ENCODE measurements at places on chromosomes 5 and 9.
A peak's percentile ranks its signal among the peaks of the same experiment; 100 is the strongest.

GRCh38 chr5:68949256-68949655, 144.6 kb upstream of the SLC30A5 start:
- no peak for DNase-seq

DNA sequence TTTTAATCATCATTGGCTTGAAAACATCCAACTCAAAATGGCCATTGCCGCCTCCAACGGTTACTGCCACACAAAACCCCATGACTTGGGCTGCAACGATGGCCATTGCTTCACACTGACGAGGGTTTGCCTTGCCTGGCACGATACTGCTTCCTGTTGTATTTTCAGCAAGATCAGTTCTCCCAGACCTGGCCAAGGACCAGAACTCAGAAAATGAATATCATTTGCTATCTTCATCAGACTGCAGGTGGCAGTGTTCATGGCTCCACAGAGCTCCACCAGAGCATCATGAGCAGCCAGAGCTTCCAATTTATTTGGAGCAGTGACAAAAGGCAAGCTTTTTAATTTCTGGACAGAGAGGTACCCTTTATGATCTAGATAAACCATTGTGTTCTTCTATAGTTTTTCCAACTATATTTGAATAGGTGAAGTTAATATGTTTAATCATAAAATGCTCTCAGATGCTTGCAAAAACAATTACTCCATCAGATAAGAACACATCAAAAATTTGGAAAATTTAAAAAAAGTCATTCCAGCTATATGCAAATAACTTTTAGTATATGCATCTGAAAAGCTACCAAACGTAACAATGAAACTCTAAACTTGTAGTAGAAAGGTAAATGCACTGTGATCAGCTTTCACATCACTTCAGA, 10.4 kb downstream of the AMACR start:
- DNase-seq, result peak; percentile 51

DNA sequence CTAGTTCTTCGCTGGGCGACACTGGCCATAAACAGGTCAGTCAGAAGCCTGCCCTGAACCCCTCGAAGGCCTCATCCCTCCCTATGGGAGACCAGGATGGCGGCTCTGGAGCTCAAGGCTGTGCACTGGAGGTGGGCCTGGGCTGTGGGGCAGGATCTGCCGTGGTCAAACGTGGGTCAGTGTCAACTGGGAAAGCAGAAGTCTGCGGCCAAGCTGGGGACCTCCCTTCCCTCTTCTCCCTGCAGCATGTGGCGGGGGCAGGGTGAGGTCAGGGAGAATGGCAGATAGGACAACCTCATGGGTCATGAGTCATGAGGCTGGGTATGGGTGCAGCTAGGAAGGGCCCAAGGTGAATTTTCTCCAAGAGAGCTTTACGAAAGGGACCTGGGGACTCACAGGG, 132.9 kb downstream of the RXRA start:
- no peak for DNase-seq

DNA sequence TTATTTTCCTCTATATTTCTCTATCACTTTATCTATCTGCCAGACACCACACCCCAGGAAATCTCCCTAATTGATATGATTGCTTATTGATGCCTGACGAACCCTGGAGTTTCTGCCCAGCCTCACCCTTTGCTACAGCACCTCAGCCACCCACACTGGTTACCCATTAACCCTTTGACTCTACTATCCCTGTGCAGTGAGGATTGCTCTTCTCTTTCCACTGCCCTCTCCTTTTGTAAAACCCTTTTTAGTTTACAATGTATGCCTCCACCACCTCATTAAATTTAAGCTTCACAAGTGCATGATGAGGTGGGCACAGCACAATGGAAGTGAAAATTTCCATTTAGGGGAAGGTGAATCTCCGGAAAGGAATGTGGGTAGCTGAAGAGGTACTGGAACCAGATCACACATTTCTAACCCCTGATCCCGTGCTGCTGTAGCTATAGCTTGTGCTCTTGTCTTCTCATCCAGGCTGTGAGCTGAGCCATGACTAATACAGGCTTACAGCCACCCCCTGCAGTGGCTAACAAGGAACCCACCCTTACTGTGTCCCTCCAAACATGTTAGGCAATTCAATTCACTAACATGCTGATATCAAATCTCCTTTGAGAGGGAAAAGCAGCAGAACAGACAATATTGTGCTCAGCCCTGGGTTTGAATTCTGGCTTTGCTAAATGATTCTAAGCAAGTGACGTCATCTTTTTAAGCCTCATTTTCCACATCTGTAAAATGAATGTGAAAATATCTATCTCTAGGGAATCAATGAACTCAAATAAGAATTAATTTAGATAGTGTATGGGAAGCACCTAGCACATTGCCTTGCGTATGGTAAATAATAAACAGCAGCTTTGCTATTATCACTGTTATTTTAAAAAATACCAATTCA, 186.9 kb upstream of the TRIM32 start:
- no peak for DNase-seq

DNA sequence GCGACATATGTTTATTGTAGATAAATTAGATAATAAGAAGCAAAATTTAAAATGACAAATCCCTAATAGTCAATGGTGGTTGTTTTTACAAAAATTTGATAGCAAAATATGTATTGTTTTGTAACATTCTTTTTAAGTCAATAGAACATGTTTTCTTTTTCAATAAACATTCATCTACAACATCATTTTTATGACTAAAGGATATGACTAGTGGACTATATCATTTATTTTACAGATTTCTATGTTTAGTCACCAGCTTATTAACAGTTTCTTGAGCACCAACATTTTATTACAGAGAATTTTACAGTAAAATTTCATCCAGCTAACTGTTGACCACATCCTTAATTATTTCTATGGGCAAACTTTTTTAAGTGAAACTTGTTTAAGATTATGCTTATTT, 114.7 kb upstream of the IL7R start:
- DNase-seq, result no peak

- no peak for DNase-seq
These were observed 132.1 kb downstream of the FOCAD start for GRCh38 chr9:20815923-20816703.

DNA sequence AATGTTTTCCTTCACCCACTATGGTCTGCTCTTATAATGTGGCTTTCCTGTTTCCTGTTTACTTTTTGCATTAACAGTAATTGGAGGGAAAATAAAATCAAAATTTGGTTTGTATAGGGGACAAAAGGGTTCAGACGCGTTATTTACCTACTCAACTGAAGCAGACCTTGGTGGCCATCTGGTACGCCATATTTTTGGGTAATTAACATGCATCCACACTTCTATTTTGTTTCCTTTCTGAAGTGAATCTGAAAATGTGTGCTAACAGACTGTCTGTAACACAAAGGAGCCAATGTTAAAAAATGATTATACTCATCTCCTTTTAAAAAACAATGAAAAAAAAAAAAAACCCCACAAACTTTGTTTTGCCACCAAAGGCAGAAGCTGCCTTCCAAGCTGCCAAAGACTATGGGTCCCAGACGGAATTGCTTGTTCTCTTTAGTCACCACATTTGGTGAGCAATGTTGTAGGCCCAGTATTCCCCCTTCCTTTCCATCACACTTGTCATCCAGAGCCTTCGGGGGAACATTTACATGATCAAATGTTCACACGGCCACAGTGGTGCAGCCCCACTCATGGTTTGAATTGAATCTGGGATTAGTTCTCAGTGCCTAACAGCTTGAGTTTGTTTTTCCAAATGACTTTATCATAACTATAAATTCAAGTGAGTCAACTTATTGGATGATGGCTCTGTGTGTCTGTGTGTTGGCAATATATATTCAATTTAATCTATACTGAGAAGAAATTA, 323.7 kb upstream of the CD180 start:
- DNase-seq, result peak; percentile 40

- no peak for DNase-seq
These were observed 12.8 kb upstream of the PANK3 start for GRCh38 chr5:168592014-168592368.

DNA sequence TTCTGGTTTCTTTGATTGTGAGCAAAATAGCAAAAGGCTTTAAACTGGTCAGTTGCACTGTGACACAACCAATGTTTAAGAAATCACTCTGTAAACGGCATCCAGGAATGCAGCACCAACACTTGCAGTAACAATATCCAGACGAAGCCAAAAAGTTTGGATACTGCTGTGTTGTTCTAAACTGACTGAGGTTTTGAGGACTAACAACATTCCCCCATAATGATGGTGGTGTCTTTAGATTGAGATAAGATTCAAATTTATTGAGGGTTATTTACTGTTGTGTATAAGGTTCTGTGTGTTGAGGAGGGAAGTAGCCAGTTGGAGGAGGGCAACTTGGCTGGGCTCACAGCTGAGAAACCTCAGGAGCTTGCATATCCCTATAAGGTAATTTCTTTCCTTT, 353.6 kb downstream of the BNC2 start:
- no peak for DNase-seq

- DNase-seq, result no peak
These were observed 69.0 kb downstream of the DOCK2 start for GRCh38 chr5:169706071-169706470.

DNA sequence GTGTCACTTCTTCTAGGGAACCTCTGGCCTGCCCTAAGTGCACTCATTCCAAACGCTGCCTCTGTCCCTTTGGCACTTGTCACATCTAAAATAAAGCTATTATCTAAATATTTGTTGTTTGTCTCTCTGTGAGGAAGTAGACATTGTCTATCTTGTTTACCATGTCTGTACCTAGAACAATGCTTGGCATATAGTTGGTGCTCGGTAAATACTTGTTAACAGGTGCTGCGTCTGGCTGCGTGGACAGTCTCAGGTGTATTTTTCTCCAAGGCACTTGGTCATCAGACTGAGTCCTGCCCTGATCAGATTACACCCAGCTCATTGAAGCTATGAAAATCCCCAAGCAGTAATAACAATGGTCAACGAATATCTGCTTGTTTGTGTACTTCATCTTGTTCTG, 174.9 kb upstream of the SMIM23 start:
- peak; percentile 3 for DNase-seq

GRCh38 chr9:116327701-116328405, 174.3 kb downstream of the PAPPA start:
- DNase-seq, result no peak

GRCh38 chr5:6496207-6496584, 47.5 kb downstream of the UBE2QL1 start:
- DNase-seq, result no peak

DNA sequence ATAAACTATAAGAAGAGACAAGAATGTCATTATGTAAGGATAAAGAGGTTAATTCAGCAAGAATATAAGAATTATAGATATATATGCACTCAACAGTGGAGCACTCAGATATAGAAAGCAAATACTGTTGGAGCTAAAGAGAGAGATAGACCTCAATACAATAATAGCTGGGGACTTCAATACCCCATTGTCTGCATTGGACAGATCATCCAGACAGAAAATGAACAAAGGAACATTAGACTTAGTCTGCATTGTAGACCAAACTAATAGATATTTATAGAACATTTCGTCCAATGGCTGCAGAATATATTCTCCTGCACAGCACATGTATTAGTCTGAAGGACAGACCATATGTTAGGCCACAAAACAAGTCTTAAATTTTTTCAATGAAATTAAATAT, 777.1 kb downstream of the CDH18 start:
- DNase-seq, result no peak

- no peak for DNase-seq
These were observed 25.2 kb upstream of the BARHL1 start for GRCh38 chr9:132557159-132557558.

- DNase-seq, result no peak
These were observed 26.0 kb upstream of the ARAP3 start for GRCh38 chr5:141708016-141708415.

DNA sequence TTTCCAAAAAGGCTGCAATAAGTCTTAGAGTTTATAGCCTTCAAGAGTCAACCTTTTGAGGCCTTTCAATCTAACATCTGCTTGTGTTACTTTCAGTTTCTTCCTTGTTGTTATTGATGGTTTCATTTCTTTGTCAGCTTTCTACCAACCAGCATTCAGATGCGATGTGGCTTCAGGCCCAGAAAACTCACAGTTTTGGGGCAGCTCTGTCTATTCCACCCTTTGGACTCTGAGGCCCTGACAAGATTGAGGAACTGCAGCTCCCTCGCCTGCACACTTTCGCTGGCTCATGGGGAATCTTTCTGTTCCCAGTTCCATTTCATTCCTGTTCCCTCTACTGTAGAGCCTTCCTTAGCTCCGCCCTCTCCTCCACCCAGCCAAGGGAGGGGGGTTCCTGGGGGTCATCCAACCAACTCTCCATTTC, 13.3 kb upstream of the WHRN start:
- no peak for DNase-seq

GRCh38 chr9:81626511-81626910, 62.8 kb downstream of the TLE1 start:
- no peak for DNase-seq

GRCh38 chr5:33736510-33736909, 155.3 kb downstream of the ADAMTS12 start:
- no peak for DNase-seq

DNA sequence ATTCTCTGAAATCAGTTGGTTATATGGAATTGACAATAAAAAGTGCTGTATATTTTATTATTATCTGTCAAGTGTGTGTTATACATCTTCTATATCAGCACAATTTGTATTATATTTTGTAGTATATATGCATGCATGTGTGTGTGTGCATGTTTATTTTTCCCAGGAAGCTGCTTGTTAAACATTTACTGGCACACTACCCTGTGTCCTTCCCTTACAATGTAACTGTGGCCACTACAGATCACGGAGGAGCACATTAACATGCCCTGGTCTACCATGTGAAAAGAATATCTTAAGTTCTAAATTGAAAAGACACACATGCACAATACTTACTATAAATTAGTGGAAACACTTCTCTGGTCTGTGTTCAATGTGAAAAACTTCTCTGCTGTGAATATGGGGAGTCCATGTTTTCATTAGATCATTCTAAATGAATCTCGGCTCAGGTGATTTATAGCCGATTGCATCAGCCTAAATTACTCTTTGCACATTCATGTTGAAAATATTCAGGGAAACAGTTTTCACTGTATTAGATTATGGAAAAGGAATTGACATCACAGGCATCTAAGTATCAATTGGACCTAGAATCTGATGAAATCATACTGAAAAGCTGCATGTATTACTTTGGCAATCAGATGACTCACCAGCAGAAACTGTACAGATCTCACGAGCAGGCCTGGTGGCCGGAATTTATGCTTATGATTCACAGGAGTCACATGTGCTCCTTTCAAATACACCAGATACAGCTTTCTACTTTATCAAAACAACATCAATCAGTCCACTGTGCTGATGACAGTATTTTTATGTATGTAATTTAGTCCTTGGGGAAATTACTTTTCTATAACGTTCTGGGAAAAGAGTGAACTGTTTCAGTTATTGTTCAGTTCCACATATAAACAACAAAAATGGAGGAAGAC, 39.4 kb downstream of the LURAP1L start:
- peak; percentile 93 for DNase-seq

- no peak for DNase-seq
These were observed 70.5 kb downstream of the FOCAD start for GRCh38 chr9:20754556-20754955.

DNA sequence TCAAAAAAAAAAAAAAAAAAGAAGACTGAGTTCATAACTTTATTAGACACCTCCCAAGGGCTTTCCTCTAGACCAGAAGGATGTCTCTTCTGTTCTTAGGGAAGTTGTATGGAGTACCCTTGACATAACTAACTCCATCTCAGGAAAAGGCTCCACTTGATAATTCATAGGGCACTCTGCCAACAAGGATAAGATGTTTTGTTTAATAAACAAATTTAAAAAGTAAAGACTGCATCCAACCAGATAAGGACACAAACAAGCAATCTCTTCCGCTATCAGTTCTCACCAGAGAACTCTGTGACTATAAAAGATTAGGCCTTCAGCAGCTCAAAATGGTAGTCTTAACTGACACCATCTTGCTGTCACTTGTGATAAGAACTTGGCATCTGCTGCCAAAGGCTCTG, 65.8 kb downstream of the SFXN1 start:
- DNase-seq, result no peak

GRCh38 chr5:174271316-174271715, 225.8 kb downstream of the NSG2 start:
- DNase-seq, result no peak
